ENCODE measurements at places on chromosomes 11 and 22. TPM values are rescaled to one million over a fixed set of nuclear protein-coding genes. Genes with fewer than 3 reads are reported as not detected.

FXYD6 gene
- total RNA-seq = 48.2 TPM

GRCh38 chr11:70463478-70464255 lies 65.3 kb downstream of the CTTN start:
- no peak for DNase-seq

DNA sequence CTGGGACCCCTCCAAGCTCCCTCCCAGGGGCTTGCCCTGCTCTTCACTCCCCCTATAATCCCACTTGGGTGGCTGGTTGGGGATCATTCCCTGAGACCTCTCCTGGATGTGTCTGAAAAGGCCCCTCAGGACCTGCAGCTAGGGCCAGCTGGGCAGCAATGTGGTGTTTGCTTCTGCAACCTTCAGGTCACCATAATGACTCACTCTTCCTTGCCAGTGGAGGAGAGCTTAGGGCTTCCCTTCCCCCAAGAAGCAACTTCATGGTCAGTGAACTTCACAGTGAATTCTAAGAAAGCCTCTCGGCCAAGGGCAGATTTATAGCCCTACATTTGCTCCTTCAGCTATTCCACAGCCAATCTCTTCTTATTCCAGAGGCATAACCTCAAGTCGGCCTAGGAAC lies 45.1 kb upstream of the TSPAN18 start:
- no peak for DNase-seq

- peak; percentile 57 for DNase-seq
Measured at GRCh38 chr11:3049430-3050243, 7.6 kb downstream of the CARS1 start.

MMP7 gene
- total RNA-seq = 23.8 TPM

RFPL1 gene
- total RNA-seq = 1.4 TPM

CECR2 gene
- total RNA-seq = 1.2 TPM

DNA sequence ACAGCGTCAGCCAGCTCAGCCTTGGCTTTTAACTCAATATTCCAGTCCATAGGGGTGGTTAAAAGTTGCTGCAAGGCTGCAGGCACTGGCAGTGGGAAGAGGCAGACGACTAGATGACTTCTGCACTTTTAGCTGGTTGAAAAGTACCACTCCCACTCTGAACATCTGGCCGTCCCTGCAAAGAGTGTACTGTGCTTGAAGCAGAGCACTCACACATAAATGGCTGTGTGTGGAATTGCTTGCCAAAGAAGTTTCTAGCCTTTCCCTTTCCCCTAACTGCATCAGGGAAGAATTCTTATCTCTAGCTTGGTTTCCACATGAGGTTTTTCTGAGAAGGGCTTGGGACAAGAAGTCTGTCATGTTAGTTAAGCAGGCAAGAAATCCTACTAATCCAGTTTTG lies 5.1 kb upstream of the PHLDB1 start:
- DNase-seq = peak; percentile 88

DNA sequence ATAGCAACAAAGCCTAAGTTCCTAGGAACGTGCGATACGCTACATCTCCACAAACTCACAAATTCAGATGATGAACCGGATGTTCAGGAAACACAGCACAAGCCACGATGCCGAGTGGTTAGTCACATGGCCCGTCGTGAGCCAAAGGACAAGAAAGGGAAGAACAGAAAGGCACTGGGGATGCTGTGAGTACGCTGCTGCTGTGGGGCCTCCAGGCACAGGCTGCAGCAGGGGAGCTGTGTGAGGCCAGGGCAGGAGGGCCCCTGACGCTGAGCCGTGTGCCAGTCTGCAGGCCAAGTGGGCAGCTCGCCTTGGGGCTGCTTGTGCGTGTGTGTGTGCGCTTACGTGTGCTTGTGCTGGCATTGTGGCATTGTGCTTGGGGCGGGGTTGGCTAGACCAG lies 89.4 kb downstream of the CTTN start:
- no peak for DNase-seq

BDNF gene
- total RNA-seq = 15.4 TPM

DNA sequence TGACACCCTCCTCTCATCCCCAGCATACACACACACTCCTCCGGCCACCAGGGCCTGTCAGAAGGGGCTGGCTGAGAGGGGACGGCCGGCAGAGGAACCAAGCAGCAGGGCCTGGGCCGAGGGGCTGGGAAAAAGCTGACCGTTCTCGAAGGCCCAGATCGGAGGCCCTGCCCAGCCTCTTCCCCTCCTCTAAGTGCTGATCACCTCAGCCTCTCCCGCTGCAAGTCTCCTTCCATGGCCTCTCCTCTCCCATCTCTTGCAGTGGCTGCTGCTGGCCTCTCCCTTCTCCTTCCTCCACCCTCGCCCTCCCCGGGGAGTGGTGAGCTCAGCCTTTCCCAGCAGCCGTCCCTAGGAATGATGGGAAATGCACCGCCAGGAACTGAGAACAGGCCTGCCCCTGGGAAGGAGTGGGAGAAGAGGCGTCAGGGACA lies 39.6 kb downstream of the ARRB1 start:
- peak; percentile 68 for DNase-seq

GRCh38 chr11:2931771-2932738 lies 2.8 kb upstream of the PHLDA2 start:
- no peak for DNase-seq

GRCh38 chr11:125944350-125945010 lies 1.4 kb upstream of the VSIG10L2 start:
- no peak for DNase-seq

KCNQ1 gene
- 7.9 TPM for total RNA-seq

GRCh38 chr11:71384561-71384960 lies 63.6 kb downstream of the DHCR7 start:
- no peak for DNase-seq

DNA sequence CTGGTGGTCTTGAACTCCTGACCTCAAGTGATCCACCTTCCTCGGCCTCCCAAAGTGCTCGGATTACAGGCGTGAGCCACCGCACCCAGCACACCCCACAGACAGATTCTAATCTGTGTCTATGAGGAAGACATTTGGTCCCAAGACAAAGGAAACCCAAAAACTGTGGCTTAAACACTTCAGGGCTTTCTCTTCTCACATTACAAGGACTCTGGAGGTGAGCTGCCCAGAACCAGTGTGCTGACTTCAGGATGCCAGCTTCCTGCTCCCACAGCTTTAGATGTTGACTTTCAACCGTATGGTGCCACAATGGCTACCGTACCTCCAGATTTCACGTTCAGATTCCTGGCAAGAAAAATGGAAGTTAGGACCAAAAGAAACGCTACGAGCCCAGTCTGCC lies 32.2 kb upstream of the SYT7 start:
- DNase-seq = no peak

GLB1L3 gene
- 2.2 TPM for total RNA-seq

ZP1 gene
- 0.96 TPM for total RNA-seq

SOX6 gene
- 54.7 TPM for total RNA-seq

GRCh38 chr11:45625611-45626010 lies 39.8 kb downstream of the CHST1 start:
- no peak for DNase-seq

DNA sequence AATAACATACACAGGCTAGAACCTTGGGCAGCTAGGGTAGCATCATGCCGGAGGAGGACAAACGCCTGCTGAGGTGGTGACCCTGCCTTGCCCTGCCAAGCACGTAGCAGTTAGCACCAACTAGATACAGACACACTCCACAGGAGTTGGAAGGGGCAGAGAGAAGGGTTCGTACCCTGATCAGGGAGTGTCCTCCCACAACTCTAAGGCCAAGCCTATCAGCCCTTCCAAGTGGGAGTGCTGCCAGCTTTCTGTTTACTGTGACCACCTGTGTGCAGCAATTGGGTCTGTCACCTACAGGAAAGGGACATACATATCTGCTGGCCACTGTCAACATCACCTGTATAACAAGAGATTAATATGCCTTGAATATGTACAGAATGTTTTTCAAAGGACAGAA lies 1.9 kb upstream of the THAP7 start:
- no peak for DNase-seq

PLXNB2 gene
- 86.2 TPM for total RNA-seq

- DNase-seq = no peak
Measured at GRCh38 chr11:30545507-30545906, 40.6 kb downstream of the MPPED2 start.

DNA sequence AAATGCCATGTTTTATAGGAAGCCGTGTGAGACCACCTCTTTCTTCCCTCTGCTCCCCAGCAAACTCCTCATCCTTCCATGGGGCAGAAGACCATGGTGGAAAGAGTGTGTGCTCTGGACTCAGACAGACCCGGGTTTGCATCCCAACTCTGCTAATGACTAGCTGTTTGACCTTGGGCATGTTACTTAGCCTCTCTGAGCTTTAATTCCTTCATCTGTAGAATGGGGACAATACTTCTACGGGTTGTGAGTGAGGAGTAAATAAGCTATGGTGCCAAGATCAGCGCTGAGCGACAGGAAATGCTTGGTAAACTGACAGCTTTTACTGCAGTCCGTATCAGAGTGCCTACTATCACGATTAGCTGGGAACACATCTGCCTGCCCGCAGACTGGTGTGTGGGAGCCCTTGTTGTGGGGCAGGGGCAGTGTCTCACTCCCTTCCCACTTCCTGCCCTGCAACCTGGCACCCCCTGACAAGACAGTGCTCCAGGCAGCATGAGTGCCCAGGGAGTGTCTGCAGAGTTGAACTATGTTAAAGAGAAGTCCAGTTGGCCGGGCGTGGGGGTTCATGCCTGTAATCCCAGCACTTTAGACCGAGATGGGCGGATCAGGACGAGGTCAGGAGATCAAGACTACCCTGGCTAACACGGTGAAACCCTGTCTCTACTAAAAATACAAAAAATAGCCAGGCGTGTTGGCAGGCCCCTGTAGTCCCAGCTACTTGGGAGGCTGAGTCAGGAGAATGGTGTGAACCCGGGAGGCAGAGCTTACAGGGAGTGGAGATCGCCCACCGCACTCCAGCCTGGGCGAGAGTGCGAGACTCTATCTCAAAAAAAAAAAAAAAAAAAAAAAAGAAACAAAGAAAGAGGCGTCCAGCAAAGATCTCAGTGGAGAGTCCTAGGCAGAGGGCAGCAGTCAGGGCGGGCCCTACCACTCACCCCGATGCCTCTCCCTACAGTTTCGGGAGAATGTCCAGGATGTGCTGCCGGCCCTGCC lies 2.2 kb downstream of the SEC14L2 start:
- DNase-seq = no peak

KRTAP5-9 gene
- total RNA-seq = 0.72 TPM

GRCh38 chr22:50157709-50158375 lies 12.7 kb upstream of the PANX2 start:
- no peak for DNase-seq

KLHL22 gene
- total RNA-seq = 57.5 TPM

MYOD1 gene
- total RNA-seq = not detected

MOGAT2 gene
- 1.9 TPM for total RNA-seq

UEVLD gene
- 36.1 TPM for total RNA-seq

GDPD5 gene
- total RNA-seq = 54.4 TPM

DNA sequence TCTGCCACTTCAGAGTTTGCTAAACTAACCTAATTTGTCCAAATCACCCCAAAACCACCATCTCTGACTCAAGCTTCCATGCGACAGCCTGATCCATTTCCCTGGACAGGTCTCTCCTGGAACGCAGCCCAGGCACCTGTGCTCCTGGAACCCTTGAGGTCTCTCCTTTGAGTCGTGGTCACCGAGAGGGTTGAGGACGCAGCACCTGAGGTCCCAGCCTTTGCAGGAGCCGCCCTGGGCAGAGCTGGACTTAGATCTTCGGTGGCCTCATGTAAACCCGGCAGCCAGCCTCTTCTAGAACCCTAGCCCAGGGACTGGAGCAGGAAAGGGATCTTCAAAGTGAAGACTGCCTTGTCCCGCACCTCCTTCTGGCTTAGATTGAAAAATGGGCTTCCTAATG lies 37.6 kb downstream of the ASRGL1 start:
- DNase-seq = no peak

TUB gene
- total RNA-seq = 28.6 TPM

BTG4 gene
- total RNA-seq = 5.5 TPM

- no peak for DNase-seq
Measured at GRCh38 chr22:19578180-19579004, 54.2 kb upstream of the CLDN5 start.

- DNase-seq = no peak
Measured at GRCh38 chr22:38674888-38675287, 6.9 kb upstream of the TOMM22 start.

- DNase-seq = no peak
Measured at GRCh38 chr11:17605651-17606122, 58.6 kb downstream of the OTOG start.

PARVA gene
- 55.9 TPM for total RNA-seq

GRCh38 chr11:128897826-128898225 lies 6.7 kb downstream of the KCNJ5 start:
- no peak for DNase-seq

DNA sequence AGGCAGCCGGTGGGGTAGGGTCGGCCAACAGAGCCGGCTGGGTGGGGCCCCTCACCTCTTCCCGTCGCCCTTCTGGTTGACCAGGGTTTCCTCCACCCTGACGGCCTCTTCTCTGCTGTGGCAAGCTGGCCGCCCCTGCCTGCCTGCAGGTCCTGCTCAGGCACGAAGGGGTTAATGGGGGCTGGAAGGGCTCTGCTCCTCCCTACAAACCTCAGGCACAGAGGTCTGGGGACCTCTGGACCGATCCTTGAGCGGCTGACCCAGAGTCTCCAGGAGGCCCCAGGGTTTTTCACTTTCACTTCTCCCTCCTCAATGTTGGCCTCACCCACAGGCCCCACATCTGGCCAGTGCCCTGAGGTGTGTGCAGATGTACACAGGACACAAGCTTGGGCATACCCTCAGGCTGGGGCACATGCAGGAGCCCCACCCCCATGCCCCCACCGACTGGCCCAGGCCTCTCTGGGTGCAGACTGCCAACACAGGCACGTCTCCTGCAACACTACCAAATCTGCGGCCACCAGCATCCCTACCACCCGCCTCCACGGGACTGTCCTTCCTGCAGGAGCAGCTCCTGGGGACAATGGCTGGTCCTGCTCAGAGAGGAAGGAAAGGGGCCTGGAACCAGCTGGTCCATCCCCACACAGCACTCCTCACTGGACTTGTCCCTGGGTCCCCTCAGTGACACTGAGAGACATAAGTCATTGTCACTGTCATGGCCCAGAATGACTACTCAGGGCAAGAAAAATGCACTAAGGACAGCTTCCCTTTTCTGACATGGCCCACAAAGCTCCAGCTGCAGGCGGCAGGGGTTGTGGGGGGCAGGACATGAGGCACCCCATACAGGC lies 3.2 kb upstream of the TBX1 start:
- DNase-seq = no peak

DNA sequence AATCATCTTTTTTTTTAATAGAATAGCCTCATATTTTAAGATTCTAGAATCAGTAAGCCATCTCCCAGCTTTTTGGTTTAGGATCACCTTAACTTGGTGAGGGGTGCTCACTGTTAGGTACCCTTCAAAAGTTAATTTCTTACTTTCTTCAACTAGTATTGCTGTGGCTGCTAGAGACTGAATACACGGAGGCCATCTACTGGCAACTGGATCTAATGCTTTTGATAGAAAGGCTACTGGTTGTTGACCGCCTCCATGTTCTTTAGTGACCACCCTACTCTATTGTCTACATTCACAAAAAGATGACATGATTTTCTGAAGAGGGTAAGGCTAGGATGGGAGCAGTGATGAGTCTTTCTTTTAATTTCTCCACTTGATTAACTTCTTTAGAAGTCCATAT lies 16.7 kb upstream of the ALDH3B2 start:
- DNase-seq = no peak

- no peak for DNase-seq
Measured at GRCh38 chr22:22710719-22711531, 66.5 kb downstream of the GGTLC2 start.

- DNase-seq = no peak
Measured at GRCh38 chr22:45964372-45964771, 12.6 kb downstream of the WNT7B start.
